NCI-H345 (cell line): ENCODE measurements at places on chromosomes 2 and 18.

- no peak for DNase-seq
Measured at GRCh38 chr2:193868833-193869232, 1674.1 kb upstream of the TMEFF2 start.

GRCh38 chr2:101496279-101496678 is 21.4 kb upstream of the RFX8 start:
- DNase-seq = no peak

GRCh38 chr18:25457126-25457525 is 105.2 kb upstream of the ZNF521 start:
- DNase-seq = no peak

- DNase-seq = no peak
Measured at GRCh38 chr2:70716951-70717350, 51.0 kb downstream of the ADD2 start.

DNA sequence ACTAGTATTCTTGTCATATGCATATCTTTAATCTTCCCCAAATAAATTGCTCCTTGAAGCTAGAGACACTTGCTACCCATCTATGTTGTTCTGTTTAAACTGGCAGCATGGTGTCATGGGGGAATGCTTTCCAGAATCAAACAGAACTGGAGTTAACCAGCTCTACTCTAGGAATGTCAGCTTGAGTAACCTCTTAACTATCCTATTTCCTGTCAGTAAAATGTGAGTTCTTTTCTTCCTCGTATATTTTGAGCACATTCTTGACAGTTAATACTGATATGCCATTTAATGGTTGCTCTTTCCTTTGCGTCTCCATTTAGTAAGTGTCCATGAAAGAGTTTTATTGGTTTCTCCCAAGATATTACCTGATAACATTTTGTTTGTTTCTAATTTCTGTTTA is 23.0 kb downstream of the CNTNAP5 start:
- no peak for DNase-seq

DNA sequence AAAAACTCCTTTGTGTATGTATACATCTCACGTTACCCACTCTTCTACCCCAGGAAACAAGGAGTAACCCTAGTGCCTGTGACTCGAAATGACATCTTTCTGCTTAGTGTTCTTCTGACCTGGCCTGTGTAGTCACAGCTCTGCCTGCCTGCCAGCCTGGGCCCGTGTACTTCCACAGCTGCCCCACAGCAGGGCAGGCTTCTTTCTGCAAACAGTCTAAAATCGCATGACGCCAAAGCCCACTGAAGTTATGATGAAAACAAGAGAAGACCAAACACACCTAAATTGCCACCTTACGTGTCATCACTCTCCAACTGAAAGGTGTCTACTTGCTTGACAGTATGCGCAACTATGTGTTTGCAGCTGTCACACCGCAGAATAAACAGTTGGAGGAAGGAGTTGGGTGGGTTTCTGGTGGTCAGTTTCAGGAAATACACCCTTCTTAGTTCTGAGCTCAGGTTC is 1.5 kb downstream of the GAREM1 start:
- peak; percentile 38 for DNase-seq

GRCh38 chr2:101223814-101224231 is 28.9 kb upstream of the CNOT11 start:
- no peak for DNase-seq
